T1000 (cell line): ENCODE measurements at places on chromosomes 5 and 9.

DNA sequence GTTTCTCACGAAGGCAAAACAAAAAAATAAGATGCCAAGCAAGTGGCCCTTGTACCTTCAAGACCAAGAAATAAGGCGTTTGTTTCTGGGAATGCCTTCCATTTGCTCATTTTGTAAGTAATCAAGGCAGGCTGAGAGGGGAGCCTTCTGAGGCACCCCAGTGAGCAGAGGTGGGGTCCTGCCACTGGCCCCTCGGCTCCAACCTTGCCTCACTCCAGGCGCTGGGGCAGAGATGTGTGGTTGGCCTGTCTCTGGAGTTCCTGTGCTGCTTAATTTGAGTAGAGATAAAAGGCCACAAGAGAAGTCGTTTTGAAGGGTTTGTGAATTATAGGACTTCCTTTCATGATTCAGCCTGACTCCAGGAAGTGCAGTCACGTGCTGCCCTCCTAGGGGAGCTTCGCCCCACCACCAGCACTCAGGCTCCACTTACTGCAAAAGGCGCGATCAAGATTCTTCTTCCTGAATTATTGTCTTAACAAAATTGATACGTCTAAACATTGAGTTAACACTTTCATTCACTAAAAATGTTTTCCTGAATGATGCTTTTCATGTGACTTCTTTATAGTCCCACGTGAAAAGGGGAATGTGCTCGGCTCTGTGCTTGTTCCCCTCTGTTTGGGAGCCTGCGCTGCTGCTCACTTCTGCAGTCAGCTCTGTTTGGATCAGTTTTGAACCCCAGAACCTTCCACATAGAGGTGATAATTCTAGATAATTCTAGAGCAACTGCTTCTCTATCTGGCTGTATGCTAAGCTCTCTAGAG, 13.7 kb downstream of the SYK start:
- DNase-seq = no peak

GRCh38 chr5:151347369-151347768, at the start of gene SLC36A2:
Gene SLC36A2 (minus strand): TSS chr5:151347559. CDS start chr5:151347460, 99 bp downstream.
- no peak for DNase-seq

DNA sequence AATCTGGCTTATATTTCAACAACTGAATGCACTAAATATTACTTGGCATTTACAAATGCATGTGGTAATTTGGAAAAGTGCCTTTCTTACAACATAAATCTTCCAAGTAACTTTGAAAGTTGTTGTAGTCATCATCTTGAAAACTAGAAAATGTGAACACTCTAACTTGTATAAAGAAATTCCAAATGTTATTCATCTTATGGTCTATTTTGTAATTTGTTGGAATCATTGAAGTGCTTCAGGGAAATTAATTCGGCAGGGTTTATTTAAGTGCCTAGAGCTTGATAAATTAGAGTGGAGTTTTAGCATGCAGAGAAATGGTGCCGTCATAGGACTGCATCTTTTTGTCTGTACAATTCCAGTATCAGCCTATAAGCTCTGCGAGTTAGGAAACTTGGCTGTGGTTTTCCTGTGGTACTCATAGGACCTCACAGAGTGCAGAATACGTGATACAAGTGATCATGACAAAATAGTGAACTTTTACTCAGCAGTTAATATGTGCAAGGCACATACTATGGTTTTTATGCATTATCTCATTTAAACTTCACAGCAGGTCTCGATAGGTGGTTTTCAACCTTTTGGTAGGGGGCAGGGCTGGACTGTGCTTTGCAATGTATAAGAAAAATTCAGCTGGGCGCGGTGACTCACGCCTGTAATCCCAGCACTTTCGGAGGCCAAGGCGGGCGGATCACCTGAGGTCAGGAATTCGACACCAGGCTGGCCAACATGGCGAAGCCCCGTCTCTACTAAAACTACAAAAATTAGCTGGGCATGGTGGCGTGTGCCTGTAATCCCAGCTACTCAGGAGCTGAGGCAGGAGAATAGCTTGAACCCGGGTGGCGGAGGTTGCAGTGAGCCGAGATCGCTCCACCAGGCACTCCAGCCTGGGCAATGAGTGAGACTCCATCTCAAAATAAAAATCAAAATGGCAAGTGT, 79.6 kb downstream of the RAI14 start:
- DNase-seq = no peak

- DNase-seq = no peak
Measured at GRCh38 chr5:66931651-66932050, 264.9 kb downstream of the CD180 start.

DNA sequence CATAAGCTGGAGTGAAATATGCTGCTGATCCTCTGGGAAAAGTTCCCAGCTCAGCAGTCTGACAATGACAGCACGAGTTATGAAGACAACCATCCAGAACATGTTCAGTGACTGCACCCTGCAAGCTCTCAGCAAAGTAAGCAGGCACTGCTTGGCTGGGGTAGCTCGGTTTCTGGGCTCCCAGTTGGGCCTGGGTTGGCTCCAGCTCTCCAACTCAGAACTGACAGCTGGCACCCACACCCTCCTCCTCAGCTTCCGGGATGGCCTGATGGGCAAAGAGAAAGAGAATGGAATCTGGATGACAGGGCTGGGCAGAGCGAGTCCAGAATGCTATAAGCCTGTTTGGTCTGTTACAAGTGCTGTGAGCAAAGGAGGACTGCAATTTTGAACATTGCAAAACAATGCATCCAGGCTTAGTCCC, 185.0 kb downstream of the CSNK1G3 start:
- no peak for DNase-seq

- no peak for DNase-seq
Measured at GRCh38 chr5:99747342-99747741, 787.8 kb upstream of the FAM174A start.

DNA sequence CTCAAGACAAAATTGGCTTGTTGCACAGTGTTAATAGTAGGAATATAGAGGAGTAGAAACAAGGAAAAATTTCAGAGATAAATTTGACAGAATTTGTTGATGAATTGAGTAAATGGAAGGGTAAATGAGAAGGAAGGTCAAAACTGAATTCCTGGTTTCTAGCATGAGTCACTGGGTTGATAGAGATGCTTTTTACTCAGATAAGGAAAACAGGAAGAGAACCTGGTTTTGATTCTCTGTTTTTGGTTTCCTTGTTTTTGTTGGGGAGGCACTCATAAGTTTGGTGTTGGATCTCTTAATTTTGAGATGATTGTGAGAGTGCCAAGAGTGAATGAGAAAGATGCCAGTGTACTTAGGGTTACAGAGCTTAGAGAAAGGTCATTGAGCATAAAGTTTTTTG, 7.1 kb downstream of the LRRC70 start:
- no peak for DNase-seq

- DNase-seq = peak; percentile 17
Measured at GRCh38 chr9:87498046-87498810, 561 bp downstream of the DAPK1 start.

GRCh38 chr5:78283105-78283504, 11.4 kb downstream of the AP3B1 start:
- DNase-seq = no peak

- DNase-seq = no peak
Measured at GRCh38 chr9:131432597-131433301, 38.9 kb downstream of the PRRC2B start.

DNA sequence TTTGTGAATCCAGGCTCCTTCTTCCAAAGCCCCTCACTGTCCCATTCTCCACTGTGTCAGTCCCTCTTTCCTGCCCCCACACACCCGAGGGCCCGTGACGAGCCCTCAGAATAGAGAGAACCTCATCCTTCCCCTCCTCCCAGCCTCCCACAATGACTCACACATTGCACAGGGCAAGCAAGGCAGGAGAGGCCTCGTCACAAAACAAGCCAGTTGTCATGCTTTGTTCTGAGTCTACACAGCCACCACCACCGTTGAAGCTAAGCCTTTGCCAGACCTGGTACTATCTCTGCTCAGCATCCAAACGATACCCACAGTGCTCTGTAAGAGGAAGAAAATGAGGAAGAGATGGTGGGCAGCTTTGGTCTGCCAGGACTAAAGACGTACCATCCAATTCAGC, 142.2 kb upstream of the ZNF366 start:
- no peak for DNase-seq

DNA sequence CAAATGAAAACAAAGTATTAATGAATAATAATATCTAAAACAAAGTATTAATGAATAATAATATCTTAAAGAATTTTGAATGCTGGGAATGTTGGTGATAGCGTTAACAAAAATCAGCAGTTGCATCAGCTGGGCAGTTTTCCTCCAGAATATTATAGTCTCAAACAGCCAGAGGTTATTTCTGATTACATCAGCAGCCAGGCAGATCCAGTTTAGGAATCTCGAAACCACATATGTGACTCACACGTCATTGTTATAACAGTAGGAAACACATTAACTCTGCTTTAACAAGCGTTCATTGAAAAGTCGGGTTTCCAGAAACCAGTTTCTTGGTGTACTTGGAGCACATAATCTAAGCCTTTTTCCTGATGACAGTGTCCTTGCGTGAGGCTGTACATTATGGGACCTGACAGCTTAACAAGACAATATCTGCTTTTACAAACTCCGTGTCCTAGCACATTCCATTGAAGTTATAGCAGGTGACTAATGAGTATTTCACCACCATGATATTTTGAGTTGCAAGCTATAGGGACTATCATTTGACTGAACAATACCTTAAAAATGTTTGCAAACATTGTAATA, 559.5 kb upstream of the KLF4 start:
- DNase-seq = no peak

- no peak for DNase-seq
Measured at GRCh38 chr9:37032713-37033112, 1.4 kb downstream of the PAX5 start.

GRCh38 chr5:27523629-27524028, 485.2 kb upstream of the CDH9 start:
- no peak for DNase-seq

DNA sequence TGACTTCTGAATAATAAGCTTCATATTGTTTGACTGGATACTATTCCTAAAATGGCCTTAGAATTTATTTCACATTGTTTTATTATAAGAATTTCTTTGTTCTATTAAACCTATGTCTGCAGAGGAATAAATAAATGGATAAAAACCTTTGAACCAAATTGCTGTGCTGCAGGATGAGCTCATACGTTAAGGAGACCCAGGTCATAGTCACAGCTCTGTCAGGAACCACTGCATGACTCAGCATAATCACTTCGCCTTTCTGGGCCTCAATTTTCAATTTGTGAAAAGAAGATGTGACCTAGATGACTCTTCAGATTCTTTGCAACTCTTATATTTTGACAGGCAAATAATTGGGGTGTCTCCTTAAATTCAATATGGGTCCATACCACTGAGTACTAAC, 36.7 kb upstream of the HMHB1 start:
- DNase-seq = no peak

DNA sequence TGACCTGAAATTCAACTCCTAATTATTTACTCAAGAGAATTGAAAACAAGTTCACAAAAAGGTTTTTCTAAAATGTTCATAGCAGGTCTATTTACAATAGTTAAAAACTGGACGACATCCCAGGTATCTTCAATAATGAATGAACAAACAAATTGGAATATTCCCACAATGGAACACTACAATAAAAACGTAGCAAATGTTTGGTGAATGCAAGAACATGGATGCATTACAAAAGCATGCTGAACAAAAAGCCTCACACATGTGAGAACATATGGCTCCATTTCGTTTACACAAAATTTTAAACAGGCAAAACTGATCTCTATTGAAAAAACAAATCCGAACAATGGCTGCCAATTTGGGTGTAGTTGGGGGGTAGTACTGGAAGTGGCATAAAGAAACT, 669.9 kb downstream of the MTRR start:
- DNase-seq = no peak

DNA sequence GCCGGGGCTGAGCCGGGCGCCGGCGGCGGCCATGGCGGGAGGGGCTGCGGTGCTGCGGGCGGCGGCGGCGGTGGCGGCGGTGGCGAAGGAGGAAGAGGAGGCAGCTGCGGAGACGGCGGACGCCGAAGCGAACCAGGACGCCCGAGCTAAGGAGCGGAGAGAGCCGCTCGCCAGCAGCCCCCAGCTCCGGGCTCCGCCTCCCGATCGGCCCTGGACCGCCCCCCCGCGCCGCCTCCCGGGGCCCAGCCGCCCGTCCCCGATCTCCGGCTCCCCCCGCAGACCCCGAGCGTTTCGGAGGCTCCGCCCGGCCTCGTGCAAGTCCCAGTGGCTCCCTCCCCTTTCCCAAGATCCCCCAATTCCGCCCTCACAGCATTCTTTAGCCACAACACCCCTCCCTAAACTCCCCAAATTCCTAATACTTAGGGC, at the start of gene ASTN2:
ASTN2 (minus strand) TSS at position 152 of the 426 bp plus-strand sequence; CDS start at position 33, 119 bp downstream.
- DNase-seq = no peak

DNA sequence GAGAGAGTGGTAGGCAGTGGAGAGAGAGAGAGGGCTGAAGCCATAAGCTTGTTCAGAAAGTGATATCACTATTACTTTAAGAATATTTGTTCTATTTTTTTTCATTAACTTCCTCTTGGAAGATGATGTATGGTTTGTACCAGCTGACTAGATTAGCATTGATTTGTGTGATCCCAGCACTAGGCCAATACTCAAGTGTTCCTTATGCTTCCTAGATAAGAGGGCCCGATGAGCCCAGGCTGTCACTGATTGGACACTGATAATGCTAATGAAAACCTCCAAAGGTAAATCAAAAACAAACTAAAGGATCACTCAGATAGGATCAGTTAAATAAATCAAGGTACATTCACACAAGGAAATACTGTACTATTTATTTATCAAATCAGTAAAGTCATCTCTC, 52.7 kb upstream of the OTULINL start:
- DNase-seq = no peak

- no peak for DNase-seq
Measured at GRCh38 chr5:11675184-11675583, 229.1 kb downstream of the CTNND2 start.

- no peak for DNase-seq
Measured at GRCh38 chr5:9781890-9782289, 151.7 kb upstream of the TAS2R1 start.

- DNase-seq = peak; percentile 7
Measured at GRCh38 chr9:69324549-69325401, at the start of gene ENTREP1. Gene ENTREP1 (plus strand): TSS chr9:69325215. CDS start chr9:69325310, 95 bp downstream.

DNA sequence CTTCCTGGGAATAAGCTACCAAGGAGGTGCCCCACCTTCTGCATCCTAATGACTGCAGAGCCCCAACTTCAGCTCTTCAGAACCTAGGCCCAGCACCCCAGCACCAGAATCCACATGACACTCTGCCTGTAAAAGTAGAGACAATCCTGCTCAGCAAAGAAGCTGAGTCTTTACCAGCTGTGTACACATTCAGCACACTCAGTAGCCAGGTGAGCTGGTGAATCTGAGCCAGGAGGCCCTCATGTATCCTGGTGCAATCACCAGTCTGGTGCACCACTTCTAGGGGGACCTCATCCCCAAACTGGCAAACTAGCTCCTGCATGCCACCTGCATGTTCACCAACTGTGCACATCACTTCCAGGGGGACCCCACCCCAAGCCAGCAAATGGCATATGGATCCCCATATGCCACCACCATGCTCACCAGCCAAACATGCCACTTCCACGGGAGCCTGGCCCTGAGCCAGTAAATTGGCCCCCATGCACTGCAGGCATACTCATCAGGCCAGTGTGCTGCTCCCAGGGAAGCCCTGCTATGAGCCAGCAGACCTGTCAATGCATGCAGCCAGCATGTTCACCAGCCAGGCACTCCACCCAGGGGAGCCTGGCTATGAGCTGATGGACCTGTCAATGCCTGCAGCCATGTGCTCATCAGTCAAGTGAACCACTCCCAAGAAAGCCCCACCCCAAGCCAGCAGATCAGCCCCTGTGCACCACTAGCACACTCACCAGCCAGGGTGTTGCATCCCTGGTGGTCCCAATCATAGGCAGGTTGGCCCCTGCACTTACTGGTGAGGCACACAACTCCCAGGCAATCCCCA, 15.6 kb upstream of the BTNL9 start:
- no peak for DNase-seq
